ENCODE measurements at places on chromosomes 7 and 10.

- DNase-seq, result no peak
These were observed 19.6 kb upstream of the EFCAB10 start for GRCh38 chr7:105600720-105601550.

- DNase-seq, result no peak
These were observed 119.8 kb downstream of the OAT start for GRCh38 chr10:124298891-124299290.

- peak; percentile 79 for DNase-seq
These were observed 225.5 kb downstream of the SFMBT2 start for GRCh38 chr10:7185367-7185690.

GRCh38 chr7:94111009-94111408 lies 106.9 kb upstream of the BET1 start:
- DNase-seq, result no peak

GRCh38 chr10:130141460-130141859 lies 5.3 kb downstream of the GLRX3 start:
- DNase-seq, result no peak

GRCh38 chr10:68196701-68197100 lies 35.2 kb downstream of the ATOH7 start:
- no peak for DNase-seq

- DNase-seq, result peak; percentile 90
These were observed 64.1 kb upstream of the DIP2C start for GRCh38 chr10:753530-753929.

- no peak for DNase-seq
These were observed 77.1 kb downstream of the BMPER start for GRCh38 chr7:33982425-33982786.

- DNase-seq, result peak; percentile 83
These were observed 67.3 kb downstream of the EPDR1 start for GRCh38 chr7:37987732-37988131.

DNA sequence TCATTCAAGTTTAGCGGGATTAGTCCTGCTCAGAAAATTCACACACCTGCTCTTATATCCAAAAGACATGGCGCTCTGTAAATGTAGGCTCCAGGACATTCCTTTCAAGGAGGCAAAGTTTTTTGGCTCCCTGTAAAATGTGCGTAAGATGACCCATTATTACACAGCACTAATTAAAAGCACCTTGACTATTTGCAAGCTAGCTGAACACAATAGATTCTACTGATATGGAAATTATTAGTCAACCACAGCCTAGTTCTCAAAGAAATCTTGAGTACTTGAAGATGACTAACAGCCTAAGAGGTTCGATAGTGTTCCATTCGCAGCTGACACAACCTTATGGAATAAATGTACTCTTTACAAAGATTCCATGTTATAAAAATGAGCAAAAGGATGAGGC lies 175.2 kb downstream of the BMPER start:
- DNase-seq, result no peak

GRCh38 chr10:27542812-27543211 lies 38.7 kb downstream of the RAB18 start:
- peak; percentile 18 for DNase-seq

- DNase-seq, result no peak
These were observed 246.2 kb upstream of the PPP2R2D start for GRCh38 chr10:131654471-131655087.

- DNase-seq, result no peak
These were observed 450.8 kb downstream of the ETV1 start for GRCh38 chr7:13538669-13539068.

DNA sequence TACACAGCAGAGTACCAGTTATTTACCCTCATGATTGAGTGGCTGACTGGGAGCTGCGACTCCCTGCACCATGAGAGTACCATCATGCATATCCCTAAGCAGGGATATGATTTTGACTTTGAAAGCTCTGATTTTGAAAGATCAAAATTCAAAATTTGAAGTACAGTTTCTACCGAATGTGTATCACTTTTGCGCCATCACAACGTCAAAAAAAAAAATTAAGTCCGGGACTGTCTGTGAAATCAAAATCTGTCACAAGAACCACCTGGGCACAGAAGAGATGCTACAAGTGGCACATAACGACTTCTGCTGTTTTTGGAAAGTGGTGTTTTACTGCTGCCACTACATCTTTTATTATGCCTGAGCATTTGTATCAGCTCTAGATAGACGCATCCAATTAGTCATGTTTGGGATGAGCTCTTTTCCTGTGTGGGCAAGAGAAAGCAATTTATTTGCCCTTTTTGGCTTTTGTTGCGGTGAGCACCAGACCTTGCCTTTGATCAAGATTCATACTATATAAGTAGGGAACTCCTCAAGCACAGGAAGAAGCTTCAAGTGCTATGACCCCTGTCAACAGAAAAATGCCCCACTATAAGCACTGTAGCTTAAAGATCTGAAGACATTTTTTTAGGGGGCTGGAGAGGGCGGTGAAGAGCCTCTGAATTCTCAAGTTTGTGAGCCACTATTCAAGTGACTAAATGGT lies 10.7 kb downstream of the MTPN start:
- DNase-seq, result peak; percentile 27

GRCh38 chr7:77699056-77699455 lies 2.8 kb downstream of the RSBN1L start:
- no peak for DNase-seq
